Colonic mucosa (tissue), 4 donors: ENCODE measurements at places on chromosomes 7 and 10. TPM values are rescaled to one million over a fixed set of nuclear protein-coding genes. Genes with fewer than 3 reads are reported as not detected.

The GPER1 gene
- 8.2 TPM for total RNA-seq

The FAM25A gene
- not detected for total RNA-seq

The ASB10 gene
- not detected for total RNA-seq

The MINDY4 gene
- 4.2 TPM for total RNA-seq

The RNF32 gene
- 2.0 TPM for total RNA-seq

The OR2A7 gene
- total RNA-seq = 13.1 TPM

The ANKRD1 gene
- total RNA-seq = not detected

The LRRC18 gene
- total RNA-seq = not detected

The ANXA8L1 gene
- not detected for total RNA-seq

The OLAH gene
- total RNA-seq = not detected

The C10orf71 gene
- not detected for total RNA-seq

The SEMA3E gene
- 1.2 TPM for total RNA-seq

The HGF gene
- total RNA-seq = 4.5 TPM

The SLC26A3 gene
- total RNA-seq = 1,169 TPM

The MCMBP gene
- 46.7 TPM for total RNA-seq

The SHH gene
- 5.6 TPM for total RNA-seq

The CREB5 gene
- total RNA-seq = 3.6 TPM

The IGFBP1 gene
- total RNA-seq = 0.49 TPM
